ENCODE measurements at places on chromosomes 11 and 22.

GRCh38 chr11:71456294-71456693 is 3.3 kb downstream of the NADSYN1 start:
- DNase-seq = no peak

- DNase-seq = no peak
Observed at GRCh38 chr11:70466154-70466553, 67.8 kb downstream of the CTTN start.

- DNase-seq = peak; percentile 48
Observed at GRCh38 chr11:32056438-32056837, 34.4 kb upstream of the RCN1 start.

DNA sequence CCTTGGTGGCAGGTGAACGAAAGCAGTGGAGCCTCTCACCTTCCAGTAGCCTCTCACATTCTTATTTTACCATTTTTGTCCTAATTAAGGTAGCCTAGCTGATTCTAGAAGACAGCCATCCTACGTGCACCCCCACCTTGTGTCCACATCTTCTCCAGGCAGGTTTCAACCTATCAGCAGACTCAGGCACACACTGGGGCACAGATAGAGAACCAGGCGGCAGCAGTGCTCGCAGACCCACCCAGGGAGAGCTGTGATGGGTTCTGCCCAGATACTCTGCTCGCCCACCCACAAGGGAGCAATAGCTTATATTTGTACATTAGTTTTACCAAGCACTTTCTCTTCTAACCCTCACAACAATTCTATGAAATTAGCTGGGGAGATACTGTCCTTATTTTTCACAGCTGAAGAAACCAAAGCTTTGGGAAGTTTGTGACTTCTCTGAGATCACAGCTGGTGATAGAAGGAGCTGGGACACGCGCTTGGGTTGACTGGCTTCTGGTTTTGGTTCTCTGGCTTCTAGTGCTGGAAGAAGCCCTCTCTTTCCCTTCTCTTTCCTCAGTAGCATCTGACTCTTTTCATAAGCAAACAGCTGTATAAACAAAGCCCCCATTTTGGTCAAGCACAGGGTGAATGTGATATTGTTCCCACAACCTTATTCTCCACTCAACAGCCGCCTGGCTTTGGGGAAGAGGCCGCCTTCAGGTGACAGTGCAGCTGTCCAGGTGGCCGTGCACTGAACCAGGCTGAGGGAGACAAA is 36.9 kb downstream of the PPP2R1B start:
- no peak for DNase-seq

- no peak for DNase-seq
Observed at GRCh38 chr22:39994566-39995392, at the start of gene FAM83F. Gene FAM83F (plus strand): TSS chr22:39994954. CDS start chr22:39995043, 89 bp downstream.

DNA sequence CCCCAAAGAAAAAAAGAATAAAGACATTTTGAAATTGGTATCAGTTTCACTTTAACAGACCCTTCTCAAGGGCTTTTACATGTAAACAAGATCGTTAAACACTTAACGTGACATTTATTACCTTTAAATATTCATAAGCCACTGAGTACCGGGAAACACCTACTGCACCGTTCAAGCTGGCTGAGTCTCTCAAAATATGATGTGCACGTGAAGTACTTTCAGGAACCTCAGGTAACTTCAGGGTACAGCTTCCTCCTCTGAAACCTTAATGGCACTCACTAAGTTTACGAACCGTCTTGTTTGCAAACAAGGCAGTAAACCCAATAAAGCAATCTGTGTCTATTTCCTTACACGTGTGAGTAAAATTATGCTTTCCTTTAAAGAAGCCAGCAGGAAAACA is 105.5 kb upstream of the TENM4 start:
- DNase-seq = no peak

DNA sequence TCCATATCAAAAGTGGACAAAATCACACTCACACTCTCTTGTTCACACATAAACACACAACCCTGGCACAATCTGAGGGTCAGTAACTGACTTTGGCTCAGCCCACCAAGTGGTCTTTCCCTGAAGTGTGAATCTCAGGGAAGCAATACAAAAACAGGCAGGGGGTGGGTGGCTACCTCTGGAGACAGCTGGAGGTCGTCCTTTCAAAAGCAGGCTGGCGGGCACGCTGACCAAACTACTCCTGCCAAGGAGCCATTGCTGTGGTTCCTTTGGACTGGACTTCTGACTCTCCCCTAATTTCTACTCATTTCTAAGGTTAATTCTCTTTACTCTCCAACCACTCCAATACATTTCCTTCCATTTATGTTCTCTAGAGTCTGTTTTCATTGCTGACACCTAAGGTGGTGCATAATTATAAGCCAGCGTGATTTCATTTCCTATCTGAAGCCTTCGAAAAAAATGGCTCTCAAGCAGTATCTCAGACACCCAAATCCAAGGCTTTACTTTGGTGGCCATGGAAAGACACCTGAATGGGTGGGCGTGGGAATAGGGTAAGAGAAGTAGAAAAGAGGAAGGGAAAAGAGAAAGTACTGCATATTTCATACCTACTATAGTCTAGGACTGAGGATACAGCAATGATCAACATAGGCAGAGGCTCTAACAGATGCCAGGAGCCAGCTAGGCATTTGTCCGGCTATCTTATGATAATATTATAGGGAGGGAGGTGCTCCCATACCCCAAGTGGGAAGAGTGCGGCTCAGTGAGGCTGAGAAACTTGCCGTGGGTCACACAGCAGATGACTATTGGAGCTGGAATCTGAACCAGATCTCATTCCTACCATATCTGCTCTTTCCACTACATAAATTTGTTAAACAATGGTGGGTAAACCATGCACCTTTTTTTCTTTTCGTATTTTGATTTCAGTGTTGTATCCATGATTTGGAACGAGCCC is 22.0 kb downstream of the FZD4 start:
- no peak for DNase-seq

GRCh38 chr22:43820651-43821305 is 8.7 kb upstream of the EFCAB6 start:
- DNase-seq = no peak

GRCh38 chr11:92681586-92681985 is 287.9 kb upstream of the MTNR1B start:
- DNase-seq = no peak

GRCh38 chr11:106467501-106467900 is 390.0 kb downstream of the AASDHPPT start:
- DNase-seq = no peak

GRCh38 chr22:47158457-47158856 is 396.0 kb downstream of the TBC1D22A start:
- no peak for DNase-seq

DNA sequence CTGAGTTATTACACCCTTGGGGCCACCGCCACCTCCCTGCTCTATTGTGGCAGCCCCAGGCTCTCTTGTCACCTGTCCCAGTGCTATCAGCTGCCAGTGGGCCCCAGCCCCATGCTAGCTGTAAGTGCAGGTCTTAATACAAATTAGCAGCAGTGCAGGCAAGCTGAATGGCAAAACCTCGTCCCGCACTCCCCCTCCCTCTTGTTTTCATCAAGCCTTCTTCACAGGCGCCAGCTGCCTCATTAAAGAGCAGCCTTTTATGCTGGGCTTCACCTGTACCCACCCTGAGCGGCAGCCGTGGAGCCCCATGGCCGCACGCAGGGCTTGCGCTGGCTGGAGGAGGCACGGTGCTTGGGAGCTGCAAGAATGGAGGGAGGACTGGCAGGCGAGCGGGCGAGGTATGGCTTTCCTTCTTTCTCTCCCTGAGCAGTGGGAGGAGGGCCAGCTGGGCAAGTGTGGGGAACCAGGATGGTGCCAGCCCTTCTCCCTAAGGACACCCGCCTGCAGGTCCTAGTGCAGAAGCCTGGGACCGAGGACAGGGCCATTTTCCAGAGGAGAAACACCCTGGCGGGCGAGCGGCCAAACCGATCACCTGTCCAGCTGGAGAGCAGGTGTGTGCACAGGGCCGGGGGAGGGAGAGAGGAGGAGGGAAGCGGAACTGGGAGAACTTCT is 70.7 kb downstream of the FLI1 start:
- no peak for DNase-seq

GRCh38 chr11:76713499-76713898 is 43.0 kb upstream of the LRRC32 start:
- no peak for DNase-seq

- no peak for DNase-seq
Observed at GRCh38 chr22:35037089-35037488, 28.9 kb upstream of the ISX start.

DNA sequence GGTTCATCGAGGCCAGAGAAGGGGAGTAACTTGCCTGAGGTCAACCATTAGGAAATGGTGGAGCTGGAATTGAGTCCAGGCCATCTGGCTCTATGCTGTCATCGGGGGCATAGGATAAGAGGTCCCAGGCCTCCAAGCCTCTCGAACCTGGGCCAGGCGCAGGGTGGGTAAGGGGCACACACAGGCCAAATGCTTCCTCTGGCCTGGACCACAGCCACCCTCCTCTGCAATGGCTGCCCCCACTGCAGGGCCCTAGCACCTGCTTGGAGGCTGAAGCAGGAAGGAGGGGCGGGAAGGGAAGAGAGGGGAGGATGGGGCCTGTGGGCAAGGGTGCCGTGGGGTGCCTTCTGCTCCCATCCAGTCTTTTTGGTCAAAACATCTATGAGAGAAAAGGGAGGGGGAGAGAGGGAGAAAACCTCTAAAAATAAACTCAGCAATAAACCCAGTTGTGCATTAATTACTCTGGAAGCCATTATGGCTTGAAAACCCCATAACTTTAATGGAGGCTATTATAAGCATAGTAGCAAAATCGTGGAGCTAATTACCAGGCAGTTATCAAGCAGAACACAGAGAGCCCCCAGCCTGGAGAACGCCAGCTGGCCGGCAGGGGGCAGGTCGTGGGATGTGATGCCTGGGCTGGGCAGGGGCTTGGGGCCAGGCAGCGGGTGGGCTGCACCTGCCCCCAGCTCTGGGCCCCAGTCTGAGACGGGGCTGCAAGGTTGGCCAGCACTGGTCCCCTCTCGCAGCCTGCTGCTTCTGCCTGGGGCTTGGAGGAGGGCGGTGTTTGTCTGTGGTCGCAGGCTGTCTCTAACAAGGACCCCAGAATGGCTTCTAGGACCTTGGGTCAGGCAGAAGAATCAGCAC is 21.1 kb downstream of the B3GAT1 start:
- no peak for DNase-seq

GRCh38 chr11:66466225-66467033 is at the start of gene PELI3:
Gene PELI3 (plus strand): TSS chr11:66466905. CDS start chr11:66468129, 1,224 bp downstream.
- DNase-seq = peak; percentile 73

DNA sequence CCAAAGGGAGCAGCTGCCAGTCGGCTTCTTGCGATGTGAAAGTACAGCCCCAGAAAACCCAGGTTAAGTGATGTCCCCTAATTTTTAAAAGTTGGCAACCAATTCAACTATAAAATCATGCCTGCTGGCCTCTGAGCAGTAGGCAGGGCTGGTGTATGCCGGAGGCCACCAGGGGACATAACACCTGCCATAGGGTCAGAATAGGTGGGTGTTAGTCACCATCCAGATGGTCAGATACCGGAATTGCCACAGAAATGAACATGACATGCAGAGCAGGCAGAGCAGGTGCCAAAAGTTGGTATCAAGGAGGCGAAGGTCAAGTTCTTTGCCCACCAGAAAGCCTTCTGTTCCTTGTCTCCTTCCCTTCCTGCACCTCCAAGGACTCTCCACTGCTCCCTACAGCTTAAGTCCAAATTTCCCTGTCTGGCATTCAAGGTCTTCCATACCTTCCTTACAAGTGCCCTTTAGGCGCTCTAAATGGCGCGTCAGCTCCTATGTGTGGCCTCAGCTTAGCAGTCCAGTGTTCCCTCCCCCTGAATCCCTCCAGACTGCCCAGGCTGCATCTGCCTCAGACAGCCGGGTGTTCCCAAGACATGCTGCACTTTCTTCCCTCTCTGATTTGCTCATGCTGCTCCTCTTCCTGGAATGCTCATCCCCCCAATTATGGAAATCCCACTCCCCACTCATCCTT is 45.1 kb downstream of the PTPRJ start:
- no peak for DNase-seq

DNA sequence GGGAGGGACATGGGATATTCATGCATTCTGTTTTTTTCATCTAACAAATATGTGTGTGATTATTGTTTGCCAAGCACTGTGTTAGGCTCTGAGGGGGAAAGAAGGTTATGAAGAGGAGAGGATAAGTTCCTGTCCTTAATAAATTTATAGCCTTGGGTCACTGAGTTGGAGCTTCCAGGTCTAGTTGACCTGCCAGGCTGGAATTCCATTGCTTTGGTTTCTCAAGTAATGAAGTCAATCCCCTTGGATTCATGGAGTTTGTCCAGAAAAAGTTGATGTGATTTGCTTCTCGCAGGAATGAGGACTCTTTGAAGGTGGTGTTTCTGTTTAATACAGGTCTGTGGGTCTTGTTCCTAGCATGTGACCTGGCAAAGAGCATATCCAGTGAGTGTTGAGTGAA is 156.2 kb downstream of the ADAMTS15 start:
- no peak for DNase-seq

GRCh38 chr22:48647606-48648515 is 1179.8 kb downstream of the BRD1 start:
- no peak for DNase-seq

- DNase-seq = no peak
Observed at GRCh38 chr22:49281467-49282340, 546.0 kb downstream of the BRD1 start.

GRCh38 chr11:116413301-116414242 is 359.2 kb downstream of the BUD13 start:
- no peak for DNase-seq

DNA sequence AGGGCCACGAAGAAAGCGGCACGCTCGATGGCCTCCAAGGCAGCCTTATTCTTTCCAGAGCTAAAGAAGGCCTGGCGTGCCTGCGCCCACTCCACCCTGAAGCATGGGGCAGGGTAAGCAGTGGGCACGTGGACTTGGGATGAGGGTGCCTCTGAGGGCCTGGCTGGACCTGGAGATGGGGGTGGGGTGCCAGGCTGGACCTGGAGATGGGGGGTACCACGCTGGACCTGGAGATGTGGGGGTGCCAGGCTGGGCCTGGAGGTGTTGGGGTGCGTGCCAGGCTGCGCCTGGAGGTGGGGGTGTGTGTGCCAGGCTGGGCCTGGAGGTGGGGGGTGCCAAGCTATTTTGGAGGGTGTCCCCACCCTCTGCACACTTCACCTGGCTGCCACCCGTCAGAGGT is 5.3 kb downstream of the CPT1B start:
- no peak for DNase-seq

- no peak for DNase-seq
Observed at GRCh38 chr11:95727620-95728019, 62.0 kb downstream of the FAM76B start.

DNA sequence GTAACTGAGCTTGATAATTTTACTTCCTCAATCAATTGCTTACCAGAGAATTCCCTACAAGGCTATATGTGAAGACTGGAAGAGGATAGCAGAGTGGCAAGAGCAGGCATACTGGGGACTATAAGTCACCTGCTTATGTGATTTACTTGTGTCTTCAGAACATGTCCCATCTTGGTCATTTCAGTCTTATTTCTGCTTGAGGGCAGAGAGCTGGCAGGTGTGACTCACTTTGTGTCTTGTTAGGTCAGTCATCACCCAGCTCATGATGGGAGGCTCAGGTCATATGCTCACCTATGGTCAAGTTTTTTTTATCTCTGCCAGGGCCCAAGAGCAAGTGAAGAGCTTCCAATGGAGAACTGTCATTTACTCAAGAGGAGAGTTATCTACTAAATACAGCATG is 6.2 kb downstream of the SRSF8 start:
- DNase-seq = no peak

- no peak for DNase-seq
Observed at GRCh38 chr11:114090225-114090910, 30.9 kb downstream of the ZBTB16 start.

GRCh38 chr11:8810540-8811301 is 100.3 kb upstream of the AKIP1 start:
- no peak for DNase-seq

GRCh38 chr11:44387825-44388224 is 77.9 kb upstream of the ALX4 start:
- DNase-seq = no peak

GRCh38 chr22:44396021-44396726 is 83.4 kb upstream of the SHISAL1 start:
- no peak for DNase-seq

Measured in astrocyte of the cerebellum (primary cell).